ENCODE measurements at places on chromosomes 2 and 18.

- peak; percentile 92 for DNase-seq
Observed at GRCh38 chr2:46379213-46380037, 82.2 kb downstream of the EPAS1 start.

- no peak for DNase-seq
Observed at GRCh38 chr2:9795071-9795470, 48.2 kb upstream of the TAF1B start.

DNA sequence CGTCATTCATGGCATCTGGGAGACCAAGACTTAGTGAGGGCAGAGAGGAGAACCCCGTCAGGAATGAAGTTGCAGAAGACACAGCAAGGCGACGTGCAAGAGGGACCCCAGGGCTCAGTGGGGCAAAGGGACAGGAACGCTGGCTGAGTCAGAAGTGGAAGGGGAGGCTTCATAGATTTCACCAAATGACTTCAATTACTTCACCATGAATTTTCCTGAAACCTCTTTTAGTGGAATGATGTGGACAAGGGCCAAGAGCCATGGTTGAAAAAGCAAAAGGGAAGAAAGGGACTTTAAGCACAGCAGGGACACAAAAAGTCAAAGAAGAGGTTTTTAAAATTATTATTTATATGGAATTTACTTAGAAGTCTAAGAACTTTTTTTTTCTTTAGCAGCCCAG, 141.6 kb upstream of the PID1 start:
- no peak for DNase-seq

DNA sequence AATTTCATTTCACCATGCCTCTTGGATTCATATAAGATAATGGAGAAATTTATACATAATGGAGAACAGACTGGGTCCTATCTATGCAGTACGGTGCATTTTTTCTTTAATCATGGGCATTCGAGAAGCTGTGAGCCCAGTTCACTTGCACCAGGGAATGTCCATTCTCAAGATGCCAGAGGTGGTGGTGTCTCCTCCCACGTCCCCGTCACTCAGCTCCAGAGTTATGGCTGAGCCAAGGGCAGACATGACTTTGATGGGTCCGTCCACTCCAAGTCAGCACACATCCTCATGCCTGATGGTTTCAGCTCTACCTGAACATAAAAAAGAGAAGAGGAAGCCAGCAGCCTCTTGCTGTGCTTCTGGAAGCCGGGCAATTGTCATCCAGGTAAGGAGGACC, 42.1 kb upstream of the CREG2 start:
- no peak for DNase-seq

GRCh38 chr2:60857056-60857455, 24.3 kb upstream of the REL start:
- DNase-seq, result no peak

DNA sequence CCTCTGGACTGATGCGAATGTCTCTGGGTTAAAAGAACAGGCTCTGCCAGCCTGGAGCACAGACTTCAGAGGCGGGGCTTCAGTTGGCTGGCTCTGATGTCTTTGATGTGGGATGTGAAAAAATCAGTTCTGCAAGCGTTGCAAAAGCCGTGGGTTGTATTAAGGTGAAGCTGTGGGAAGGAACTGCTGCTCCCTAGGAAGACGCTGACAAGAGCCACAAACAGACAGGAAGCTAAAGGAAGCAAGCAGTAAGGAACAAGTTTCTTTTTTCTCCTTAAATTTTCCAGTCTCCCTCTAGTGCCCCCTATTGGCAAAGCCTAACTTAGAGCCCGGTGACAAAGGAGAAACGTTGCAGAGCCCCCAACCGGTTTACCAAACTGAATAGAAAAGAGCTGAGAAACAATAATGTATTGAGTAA, 239.0 kb downstream of the CCDC178 start:
- peak; percentile 3 for DNase-seq

Measured in NCI-H2171 treated with DMSO at 0.1 percent for 48 hours (cell line).